ENCODE measurements at places on chromosomes 5 and 9. TPM values are rescaled to one million over a fixed set of nuclear protein-coding genes. Genes with fewer than 3 reads are reported as not detected.

DOCK2 gene
- total RNA-seq, result 7.5 TPM

ZNF883 gene
- total RNA-seq, result 4.3 TPM

LRRC26 gene
- total RNA-seq, result not detected

CCDC171 gene
- 1.7 TPM for total RNA-seq

NAIF1 gene
- 4.7 TPM for total RNA-seq

DNA sequence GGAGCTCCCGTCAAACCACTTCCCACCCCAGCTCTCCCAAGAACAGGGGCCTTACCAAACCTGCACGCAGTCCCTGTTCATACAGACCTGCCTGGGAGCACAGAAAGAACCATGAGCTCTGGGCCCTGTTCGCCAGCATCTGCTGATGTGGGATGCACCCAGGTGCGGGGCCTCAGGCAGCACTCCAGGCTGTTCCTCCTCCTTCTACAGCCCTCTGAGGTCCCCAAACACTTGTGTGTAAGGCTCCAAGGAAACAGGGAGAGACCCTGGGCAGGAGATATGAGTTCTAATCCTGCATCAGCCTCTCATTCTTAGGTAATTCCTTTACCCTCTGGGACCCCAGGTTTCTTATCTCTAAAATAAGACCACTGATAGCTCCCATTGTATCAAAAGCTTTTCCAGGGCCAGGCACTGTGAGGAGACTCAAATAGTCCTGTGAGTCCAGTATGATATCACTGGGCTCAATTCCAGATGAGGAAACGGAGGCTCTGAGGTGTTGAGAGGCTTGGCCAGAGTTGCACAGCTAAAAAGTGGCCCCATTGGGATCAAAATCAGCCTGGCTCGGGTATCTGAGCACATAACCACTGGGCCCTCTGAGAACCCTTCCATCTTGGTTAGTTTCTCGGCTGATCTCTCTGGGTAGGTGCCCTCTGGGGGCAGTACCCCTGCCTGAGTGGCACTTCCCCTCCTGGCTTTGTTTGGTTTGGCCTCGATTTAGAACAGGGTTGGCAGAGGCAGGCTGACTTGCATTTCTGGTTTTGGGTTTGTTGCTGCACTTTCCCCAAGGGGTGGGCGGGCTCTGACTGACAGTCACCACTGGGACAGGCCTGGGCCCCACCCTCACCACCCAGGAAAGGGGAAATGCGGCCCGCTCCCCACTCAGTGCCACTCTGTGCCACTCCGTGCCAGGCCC, 116.8 kb downstream of the RGS3 start:
- DNase-seq, result peak; percentile 82

DNA sequence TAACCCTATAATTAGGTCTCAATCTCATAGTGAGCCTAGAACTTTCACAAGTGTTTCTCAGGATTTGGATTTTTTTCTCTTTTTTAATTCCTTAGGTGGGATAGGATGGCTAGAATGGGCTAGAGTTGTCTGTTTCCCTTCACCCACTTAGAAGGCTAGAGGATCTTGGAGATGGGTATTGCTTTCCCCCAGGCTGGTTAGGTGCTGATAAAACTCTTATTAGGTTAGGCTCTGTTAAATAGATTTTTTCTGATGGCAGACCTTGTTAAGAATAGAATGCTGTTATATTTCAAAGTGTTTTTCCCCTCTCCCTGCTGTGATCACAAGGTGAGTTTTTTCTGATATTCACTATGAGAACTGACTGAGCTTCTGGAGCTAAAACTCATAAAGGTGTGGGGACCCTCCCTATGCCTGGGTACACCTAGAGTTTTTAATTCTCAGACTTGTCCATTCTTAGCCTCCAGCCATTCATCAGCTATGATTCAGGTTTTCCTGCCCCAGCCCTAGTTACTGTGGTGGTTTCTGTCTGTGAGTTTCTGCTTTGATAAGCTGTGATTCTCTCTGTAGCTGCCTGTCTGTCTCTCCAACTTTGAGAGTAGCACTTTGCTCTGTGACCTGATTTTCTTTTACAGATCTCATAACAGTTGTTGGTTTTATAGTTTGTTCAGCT, 132.4 kb downstream of the HACD4 start:
- DNase-seq, result no peak

- DNase-seq, result no peak
These were observed 29.8 kb downstream of the NEUROG1 start for GRCh38 chr5:135505973-135506372.

DNA sequence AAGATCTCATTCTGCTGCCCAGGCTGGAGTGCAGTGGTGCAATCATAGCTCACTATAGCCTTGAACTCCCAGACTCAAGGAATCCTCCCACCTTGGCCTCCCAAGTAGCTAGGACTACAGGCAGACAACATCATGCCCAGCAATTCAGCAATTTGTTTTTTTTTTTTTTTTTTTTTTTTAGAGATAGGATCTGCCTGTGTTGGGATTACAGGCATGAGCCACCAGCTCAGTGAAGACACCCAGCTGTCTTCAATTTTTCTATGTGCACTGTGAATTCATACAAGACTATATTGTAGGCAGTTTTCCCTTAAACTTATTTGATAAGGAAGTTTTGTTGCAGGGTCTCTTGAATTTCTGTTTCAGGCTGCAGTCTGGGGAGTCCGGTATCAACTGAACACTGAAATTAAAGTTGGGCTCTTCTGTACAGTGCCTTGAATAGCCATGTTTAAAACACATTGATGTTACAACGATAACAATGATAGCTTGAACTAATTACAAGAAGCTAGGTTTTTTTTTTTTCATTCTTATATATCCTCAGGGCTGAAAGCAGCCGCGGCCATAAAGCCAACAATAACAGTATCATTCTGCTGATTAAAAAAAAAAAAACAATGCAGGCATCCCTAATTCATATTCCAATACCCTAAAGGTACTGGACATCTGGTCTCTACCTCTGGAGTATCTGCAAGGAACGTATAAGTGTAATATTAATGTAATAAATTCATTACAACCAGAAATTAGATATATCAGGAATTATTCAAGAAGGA, 63.5 kb downstream of the MPDZ start:
- DNase-seq, result no peak

GRCh38 chr9:4321554-4321953, 21.7 kb upstream of the GLIS3 start:
- no peak for DNase-seq

- DNase-seq, result no peak
These were observed 314.4 kb downstream of the PLK2 start for GRCh38 chr5:58145397-58145934.

DNA sequence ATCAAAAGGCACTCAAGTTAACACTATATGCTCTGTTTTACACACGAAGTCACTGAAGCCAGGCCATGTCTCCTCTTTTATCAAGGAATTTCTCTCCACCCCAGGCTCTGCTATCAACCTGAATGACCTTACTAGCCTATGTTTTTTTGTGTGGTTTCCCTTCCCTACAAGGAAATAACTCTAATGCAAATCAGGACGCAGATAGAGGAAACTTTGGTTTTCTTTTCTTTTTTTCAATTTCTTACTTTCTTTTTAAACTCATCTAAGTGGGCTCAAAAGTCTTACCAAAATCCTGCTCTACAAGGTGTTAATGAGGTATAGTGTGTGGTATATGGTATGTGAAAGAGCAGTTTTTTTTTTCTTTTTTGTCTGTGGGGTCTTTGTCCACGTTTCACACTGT, 5.5 kb upstream of the SLC46A2 start:
- no peak for DNase-seq

- DNase-seq, result peak; percentile 59
These were observed 483 bp downstream of the G3BP1 start for GRCh38 chr5:151772029-151772845.

- DNase-seq, result peak; percentile 37
These were observed 560.7 kb downstream of the HTR1A start for GRCh38 chr5:63401436-63402046.

DNA sequence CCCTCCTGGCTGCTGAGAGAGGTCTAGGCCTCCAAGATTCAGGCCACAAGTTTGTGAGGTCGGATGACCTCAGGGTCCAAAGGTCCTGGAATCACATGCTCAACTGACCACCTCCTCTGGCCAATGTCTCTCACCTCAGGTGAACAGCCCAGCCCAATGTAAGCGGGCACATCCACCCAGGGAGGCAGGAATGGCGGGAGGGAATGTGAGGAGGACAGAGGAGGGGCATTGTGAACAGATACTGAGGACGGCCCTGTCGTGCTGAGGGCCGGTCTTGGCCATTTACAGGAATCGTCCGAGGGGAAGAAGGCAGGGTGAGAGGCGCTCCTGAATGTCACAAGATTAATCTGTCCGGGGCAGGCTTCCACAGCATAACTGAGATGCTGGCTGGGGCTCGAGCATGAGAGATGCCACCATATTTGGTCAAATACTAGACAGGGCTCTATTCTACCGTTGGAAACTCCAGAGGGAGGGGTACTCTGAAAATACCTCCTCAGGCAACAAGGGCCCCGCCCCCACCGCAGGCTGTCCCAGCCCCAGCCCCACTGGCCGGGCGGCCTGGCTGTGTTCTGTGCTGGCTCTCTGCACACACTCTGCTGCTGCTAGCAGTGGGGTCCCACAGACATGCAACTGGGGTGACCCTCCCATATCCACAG, 1.5 kb upstream of the IL17B start:
- DNase-seq, result peak; percentile 45

Measured in left ventricle myocardium superior (tissue), 1 donor.